Myocyte (in vitro differentiated cells): ENCODE measurements at places on chromosomes 5 and 9.

- no peak for DNase-seq
Measured at GRCh38 chr5:57191986-57192385, 18.1 kb downstream of the GPBP1 start.

GRCh38 chr9:250039-250438 lies 35.4 kb downstream of the DOCK8 start:
- no peak for DNase-seq

DNA sequence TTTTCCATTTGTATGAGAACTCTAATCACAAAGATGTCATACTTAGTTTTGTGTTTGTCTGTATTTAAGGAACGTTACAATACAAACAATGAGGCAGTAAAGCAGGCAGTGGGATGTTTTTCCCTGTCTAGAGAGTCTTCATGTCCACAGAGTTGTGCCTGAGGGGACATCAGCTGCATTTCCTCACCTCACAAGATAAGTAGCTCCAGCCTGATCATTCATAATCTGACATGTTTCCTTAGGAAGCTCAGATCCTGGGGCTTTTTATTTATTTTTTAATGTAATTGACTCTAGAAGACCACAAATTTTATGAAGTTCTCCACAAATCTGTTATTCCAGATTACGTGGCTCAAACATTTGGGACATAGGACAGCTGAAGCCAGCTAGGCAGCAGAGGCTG lies 78.5 kb downstream of the SPTLC1 start:
- no peak for DNase-seq

- DNase-seq: no peak
Measured at GRCh38 chr5:81297531-81297930, 3.9 kb upstream of the ZCCHC9 start.

- DNase-seq: peak; percentile 46
Measured at GRCh38 chr9:71036501-71036900, 84.9 kb downstream of the TRPM3 start.

DNA sequence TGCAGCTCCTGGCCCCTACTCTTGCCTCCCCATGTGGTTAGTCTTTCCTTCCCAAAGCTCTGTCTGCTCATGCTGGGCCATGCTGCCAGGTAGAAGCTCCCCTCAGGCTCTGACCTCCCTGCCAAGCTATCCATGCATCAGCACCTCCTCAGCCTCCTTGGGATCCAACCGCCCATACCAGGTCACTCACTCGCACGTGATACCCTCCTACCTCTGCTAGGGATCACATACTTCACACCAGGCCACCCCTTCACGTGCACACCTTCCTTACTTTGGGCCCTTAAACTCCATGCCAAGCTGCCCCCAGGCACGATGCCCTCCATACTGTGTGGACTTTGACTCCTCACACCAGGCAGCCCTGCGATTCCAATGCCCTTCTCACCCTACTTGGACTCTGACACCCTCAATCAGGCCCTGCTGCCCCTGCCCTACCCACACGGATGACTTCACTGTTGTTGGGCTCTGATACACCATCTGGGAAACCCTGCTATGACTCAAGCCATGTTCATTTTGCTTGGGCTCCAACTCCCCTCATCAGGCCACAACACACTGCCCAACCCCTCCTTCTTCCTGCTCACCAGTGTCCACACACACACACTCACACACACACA lies 34.1 kb downstream of the ZNF483 start:
- DNase-seq: peak; percentile 41

DNA sequence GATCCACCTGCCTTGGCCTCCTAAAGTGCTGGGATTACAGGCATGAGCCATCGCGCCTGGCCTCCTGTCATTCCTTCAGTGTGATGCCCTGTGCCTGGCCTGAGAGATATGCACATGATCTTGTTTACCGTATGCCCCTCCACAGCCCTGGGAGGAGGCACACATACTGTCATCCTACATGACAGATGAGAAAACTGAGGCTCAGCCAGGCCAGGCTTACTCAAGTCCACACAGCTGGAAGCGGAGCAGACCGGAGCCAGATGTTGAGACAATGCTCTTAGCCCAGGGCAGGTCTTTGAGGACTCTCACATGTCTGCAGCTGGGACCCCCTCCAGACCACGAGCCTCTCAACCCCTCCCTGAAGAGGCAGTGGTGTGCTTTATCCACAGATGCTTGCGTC lies 38.7 kb upstream of the SH3PXD2B start:
- DNase-seq: no peak

- DNase-seq: peak; percentile 19
Measured at GRCh38 chr9:98472216-98472615, 216.8 kb upstream of the TBC1D2 start.
